ENCODE measurements at places on chromosomes 6 and 20.

DNA sequence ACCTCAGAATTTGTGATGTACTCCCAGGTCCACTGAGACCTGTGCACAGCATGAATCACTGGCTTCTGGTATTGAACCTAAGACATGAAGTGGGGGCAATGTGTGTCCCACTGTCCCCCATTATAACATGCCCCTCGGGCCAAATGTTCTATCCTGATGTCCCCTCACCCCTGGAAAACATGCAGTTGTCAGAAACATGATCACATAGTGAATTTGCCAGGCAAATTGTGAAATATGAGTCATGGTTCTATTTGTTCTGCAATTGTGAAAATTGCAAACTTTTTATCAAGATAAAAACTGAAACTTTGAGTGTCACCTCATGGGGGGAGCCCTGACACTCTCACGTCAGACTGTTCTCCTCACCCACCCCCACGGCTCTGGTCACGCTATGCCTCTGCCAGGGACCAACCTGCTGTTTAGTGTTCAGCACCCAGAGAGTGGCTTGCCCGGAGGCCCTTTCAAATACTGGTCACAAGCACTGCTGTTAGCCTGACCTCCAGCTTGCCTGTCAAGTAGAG, 305.3 kb downstream of the CLIC5 start:
- no peak for DNase-seq

- DNase-seq: no peak
Observed at GRCh38 chr6:11987386-11987785, 24.7 kb upstream of the HIVEP1 start.

DNA sequence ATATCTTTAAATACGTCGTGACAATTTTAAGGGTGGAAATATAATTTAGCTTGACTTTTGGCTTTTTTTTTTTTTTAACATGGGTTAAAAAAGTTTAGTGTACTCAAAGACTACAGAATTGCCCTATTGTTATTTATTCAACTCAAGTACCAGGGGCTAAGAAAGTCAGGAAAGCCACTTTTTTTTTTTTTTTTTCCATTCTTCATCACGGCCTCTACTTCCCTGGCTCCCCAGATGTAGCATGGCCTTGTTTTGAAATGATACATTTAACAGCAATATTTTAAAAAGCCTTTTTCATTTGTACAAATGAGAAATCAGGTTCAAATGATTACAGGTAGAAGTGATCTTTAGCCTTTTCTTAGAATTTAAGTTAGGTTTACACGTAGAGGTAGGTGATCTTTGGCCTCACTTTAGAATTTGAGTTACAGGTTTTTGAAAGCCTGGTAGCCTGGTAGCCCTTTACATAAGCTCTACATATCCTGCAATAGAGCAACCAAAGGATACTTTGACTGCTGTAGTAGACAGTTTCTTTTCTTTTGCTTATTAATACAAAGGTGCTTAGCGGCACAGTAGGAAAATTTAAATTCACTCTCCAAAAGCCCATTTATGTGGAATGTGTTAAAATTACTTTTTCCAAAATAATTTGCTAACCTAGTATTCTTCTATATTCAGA, 160.5 kb upstream of the MMS22L start:
- no peak for DNase-seq

DNA sequence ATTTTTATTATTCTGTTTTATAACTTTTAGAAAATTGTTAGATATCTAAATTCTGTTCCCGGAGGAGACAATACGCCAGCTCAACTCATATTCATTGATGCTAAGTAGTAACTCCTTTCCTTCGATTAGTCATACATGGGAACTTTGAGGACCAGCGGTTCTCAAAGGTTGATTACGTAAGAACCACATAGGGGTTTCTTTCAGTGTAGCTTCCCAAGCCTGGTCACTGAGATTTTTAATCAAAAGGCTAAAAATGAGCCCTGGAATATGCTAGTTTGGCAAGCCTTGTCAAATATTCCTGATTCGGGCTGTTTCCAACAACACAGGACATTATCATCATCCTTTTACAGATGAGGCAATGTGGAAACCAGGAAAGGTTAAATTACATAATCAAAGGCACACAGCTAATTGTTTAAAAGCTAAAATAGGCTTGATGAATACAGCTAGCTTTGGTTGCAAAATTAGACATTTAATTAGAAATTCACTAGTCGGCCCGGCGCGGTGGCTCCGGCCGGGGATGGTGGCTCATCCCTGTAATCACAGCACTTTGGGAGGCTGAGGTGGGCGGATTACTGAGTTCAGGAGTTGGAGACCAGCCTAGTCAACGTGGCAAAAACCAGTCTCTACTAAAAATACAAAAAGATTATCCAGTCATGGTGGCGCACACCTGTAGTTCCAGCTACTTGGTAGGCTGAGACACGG, 14.6 kb upstream of the MEI4 start:
- DNase-seq: no peak

- no peak for DNase-seq
Observed at GRCh38 chr6:83265384-83265783, 72.2 kb downstream of the RWDD2A start.

- no peak for DNase-seq
Observed at GRCh38 chr6:90431576-90431975, 134.9 kb upstream of the BACH2 start.

GRCh38 chr6:143745166-143746133, 67.7 kb downstream of the PHACTR2 start:
- no peak for DNase-seq

DNA sequence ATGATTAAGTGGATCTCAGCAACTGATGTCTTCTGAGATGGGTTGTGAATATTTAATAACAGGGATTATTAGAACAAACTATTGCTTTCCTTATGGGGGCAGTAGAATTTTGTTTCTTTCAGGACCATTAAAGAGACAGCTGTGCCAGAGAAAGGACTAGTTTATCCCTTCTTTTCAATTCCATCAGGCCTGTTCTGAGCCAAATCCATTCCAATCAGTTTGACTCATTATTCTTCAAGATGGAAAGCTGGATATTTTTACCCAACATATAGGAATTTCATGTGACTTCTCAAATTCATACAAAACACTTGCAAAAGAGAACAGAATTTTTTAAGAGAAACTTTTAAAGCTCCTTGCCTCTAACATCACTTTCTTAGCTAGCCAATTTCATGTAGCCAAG, 722.0 kb upstream of the FLRT3 start:
- DNase-seq: no peak

DNA sequence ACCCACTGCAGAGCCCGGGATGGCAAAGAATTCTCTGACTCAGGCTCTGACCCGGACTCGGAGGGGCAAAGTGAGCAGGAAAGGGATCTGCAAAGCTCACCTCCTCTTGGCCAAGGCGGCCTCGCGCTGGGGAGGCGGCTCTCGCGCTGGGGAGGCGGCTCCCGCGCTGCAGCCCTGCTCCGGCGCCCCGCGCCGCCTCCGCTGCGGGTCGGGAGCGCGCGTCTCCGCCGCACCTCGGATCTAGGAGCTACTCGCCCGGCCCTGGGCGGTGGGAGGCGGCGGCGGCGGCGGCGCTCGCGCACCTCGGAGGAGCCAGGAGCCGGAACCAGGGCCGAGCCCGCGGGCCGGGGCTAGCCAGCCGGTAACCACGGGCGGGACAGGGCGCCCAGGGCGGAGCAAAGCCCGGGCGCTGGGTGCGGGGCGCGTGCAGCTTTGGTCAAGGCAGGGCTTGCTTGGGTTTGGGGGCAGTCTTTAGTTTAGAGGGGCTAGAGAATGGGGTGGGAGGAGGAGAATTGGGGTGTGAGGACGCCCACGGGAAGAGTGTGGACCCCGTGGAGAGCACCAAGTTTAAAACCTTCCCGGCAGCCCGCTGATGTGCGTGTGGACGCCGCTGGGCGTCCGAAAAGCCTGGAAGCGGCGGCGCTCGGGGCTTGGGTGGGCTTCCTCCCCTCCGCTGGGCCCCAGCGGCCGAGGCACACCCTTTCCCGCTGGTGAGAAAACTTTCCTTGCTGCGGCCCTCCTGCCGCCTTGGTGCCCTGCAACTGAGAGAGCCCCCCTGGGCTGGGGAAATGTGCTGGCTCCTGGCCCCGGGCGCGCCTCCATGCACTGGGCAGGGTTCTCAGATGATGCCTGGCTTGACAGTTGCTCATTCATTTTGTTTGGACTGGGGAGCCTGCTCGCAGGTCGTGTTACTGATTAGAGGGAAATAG, at the start of gene MRAP2:
MRAP2 (plus strand) TSS at position 250 of the 929 bp plus-strand sequence. CDS start 21,547 bp downstream, outside the sequence.
- DNase-seq: no peak

GRCh38 chr6:12009876-12010634, 2.1 kb upstream of the HIVEP1 start:
- no peak for DNase-seq

DNA sequence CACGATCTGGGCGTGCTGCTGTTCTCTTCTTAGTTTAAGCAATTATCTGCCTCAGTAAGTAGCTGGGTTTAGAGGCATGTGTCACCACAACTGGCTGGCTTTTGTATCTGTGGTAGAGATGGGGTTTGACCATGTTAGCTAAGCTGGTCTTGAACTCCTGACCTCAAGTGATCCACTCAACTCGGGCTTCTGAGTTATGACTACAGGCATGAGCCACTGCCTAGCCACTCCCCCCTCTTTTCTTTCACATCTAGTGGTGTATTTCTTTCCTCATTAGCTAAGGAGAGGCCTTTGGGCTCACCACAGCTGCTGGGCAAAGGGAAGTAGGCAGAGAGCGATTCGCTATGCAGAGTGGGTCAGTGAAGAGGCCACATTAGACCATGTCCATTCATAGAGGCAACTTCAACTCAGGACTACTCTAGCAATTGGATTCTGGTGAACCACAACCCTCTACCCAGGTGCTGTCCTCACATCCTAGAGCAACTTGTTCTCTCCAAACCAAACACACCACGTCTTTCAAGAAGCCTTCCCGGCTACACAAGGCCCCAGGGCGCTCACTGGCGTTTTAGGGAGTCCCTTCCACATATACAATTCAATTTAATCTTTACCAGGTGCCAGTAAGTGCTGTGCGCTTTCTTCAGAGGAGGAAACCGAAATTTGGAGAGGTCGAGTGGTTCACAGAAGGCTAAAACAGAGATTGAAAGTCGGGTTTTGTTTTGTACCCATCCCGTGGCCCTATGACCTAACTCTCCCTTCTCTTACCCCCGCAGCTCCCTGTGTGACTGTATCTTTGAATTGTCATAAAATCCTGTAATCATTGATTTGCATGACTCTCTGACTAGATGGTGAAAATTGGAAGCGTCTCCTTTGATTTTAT, 26.5 kb upstream of the GFOD1 start:
- no peak for DNase-seq

DNA sequence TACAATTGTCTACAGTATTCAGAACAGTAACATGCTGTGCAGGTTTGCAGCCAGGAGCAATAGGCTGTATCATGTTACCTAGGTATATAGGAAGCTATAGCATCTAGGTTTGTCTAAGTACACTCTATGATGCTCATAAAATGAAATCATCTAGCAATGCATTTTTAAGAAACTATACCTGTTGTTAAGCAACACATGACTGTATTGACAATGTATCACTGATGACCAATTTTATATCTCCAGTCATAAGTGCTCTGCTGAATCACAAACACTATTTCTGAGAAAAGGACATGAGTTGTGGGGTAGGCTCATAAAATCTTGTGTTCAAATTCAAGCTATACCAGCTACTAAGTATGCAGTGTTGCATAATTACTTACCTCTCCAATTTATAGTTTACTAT, 501.3 kb downstream of the CD109 start:
- DNase-seq: no peak
